ENCODE measurements at places on chromosomes 6 and 20.

DNA sequence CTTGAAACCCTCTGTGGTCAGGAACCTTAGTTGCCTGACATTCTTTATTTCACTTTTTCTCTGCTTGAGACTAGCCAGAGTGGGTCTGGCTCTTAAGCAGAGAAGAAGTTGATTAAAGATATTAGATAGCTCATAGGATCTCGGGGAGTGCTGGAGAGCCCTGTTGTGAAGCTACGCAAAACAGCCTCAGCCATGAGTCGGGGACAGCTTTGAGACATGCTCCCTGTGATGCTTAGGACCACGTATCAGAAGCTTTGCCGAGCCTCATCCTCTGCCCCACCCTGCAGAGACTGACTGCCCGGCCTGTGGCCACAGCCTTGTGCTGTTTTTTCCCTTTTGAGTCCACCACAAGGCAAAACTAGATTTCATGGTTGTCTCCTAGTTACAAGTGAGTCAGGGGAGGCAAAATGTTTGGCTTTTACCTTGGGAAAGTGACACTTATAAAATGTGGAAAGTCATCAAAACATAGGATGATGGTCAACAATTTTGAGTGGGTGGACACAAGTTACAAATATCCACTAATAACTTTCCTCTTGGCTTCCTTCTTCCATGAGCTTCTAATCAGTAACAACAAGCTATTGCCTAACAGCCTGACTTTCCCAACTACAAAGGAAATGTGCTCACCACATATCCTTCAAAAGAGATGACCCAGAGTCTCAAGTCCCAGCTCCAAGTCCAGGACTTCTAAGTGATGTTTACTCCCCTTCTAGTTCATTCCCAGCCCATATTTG is 108.4 kb downstream of the JAG1 start:
- no peak for DNase-seq

DNA sequence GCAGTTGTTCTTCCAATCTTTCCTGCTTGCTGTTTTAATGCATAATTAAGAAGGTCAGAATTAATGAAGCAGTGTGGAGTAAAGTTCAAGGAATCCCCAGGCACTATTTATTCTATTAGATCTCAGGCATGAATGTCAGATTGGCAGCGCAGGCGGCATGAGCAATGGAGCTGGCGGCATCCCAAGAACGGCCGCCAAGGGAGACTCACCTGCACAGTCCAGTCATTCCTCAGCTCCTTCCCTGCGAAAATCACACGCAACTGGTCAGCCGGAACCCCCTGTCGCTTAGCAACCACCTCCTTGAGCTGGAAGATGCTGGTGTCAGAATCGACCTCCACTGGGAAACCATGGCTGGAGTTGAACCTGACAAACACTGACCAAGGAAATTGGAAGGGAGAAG is 284.5 kb downstream of the PRKN start:
- no peak for DNase-seq

- no peak for DNase-seq
These were observed 1.4 kb downstream of the CDC5L start for GRCh38 chr6:44388887-44389286.

DNA sequence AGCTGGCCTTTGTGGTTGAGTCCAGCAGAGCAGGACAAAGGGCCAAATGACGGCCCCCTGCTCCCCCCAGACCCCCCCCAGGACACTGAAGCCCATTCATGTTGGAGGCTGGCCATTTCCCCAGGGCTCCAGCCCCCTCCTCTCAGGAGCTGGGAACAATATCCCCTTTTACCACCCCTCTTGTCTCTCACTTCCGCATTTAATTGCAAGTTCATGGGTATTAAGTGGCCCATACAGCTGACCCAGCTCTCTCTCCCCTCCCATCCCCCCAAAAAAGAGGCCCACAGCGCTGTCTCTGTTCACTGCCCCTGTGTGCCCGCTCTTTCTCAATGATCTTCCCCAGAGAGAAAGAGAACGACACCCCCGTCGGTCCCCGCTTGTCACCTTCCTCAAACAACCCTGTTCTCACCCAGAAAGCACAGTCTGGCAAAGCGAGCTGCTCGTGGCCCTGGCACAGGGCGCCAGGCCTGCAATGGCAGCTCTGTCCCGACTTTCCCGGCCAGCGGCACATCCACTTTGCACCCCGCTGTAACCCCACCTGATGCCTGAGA is 30.4 kb downstream of the PREX1 start:
- no peak for DNase-seq

DNA sequence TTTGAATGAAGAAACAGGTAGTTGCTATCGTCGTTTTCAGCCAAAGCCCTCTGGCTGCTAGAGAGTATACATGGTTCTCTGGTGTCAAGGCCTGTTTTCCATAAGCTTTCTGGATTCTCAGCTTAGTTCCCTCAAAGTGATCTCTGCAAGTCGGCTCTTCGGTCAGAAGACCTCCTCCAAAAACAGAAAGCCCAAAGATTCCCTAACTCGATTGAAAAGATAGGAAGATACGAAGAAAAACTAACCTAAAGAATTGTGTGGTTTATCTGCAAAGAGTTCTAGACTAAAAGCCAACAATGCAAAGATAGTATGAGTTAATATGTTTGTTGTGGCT is 545 bp upstream of the ASCC3 start:
- DNase-seq: no peak

DNA sequence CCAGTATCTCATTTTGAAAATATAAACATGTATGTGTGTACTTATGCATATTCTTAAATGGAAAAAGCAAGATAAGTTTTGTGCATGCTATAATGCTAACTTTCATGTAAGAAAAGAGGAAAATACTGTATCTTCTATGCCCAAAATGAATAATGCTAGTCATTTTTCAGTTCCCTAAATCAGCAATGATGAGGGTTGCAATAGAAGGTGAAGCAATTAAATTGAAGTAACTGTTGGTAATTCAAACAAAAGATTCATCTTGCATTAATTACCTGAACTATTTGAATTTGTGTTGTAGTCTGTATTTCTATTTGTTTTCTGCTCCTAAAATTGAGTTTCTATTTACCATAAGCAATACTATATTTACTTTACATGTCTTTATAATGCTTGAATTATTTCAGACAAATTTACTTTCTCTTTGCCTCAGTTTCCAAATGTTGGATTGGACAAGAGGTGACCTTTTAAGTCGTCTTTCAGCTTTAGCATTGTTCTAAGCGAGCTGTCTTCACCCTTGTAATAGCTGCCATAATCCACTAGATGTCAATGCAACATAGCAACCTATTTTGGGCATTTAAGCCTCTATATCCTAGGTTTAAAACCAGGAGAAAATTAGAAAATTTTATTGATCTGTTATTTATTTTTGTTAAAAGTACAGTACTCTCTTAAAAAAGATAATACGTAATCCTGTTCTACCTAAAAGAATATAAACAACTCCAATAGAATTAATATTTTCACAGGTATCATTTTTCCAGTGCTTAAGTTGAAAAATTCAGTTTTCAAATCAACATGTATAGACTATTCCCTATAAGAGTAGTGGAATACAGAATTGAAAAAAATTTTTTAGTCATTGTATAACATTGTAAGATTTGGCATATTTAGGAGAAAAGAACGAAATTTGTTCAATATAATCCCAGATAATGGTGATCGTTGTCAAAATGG is 52.3 kb upstream of the IFNGR1 start:
- no peak for DNase-seq

GRCh38 chr6:11386726-11387125 is 150.8 kb upstream of the TMEM170B start:
- no peak for DNase-seq

DNA sequence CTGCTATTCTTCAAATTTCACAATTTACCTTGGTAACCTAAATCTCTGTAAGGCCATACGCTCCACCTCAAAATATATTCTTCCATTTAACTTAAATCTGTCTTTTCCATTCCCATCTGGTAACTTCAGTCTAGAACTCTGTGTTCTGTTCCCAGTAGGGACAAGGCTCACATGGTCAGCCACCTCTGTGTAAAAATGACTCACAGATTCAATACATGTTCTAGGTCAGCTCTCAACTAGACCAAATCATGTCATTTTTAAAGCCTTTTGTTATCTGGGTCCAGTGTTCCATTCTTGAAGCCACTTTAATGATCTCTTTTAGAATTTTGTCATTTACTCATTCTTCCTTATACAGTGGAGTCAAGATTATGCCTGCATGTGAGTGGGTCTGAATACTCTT is 315.6 kb upstream of the CITED2 start:
- no peak for DNase-seq

DNA sequence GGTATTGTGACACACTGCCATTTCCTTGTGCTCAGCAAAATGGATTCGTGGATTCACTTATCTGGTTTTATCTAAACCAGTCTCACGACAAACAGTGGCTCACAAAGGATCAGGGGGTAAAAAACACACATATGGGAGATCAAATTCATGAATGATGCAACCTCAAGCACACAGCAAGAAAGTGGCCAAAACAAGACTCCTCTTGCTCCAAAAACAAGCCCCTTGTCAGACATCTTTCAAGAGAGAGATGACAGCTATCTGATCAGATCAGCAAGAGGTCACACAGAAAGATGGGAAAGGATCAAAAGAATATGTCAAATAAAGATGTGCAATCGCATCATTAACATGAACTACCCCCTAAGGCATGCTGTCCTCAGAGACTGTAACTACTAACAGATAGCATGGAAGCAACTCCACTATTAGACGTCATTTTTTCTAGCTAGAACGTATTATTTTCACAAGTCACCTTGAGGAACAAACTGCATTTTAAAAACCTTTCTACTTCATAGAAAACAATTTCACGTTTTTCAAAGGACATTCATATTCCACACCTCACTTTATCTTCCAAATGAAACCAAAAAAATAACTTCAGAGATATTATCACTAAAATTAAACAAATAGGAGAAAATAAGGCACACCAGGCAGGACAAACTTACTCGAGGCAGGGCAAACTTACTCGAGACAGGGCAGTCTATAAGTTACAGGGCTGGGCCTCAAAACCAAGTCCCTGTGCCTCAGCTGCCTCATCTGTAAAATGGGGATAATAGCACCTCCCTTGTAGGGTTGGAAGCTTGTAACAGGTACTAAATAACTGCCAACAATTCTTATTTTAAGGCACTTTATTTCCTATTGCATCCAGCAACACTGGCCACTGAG is 122.3 kb downstream of the PREX1 start:
- DNase-seq: no peak

DNA sequence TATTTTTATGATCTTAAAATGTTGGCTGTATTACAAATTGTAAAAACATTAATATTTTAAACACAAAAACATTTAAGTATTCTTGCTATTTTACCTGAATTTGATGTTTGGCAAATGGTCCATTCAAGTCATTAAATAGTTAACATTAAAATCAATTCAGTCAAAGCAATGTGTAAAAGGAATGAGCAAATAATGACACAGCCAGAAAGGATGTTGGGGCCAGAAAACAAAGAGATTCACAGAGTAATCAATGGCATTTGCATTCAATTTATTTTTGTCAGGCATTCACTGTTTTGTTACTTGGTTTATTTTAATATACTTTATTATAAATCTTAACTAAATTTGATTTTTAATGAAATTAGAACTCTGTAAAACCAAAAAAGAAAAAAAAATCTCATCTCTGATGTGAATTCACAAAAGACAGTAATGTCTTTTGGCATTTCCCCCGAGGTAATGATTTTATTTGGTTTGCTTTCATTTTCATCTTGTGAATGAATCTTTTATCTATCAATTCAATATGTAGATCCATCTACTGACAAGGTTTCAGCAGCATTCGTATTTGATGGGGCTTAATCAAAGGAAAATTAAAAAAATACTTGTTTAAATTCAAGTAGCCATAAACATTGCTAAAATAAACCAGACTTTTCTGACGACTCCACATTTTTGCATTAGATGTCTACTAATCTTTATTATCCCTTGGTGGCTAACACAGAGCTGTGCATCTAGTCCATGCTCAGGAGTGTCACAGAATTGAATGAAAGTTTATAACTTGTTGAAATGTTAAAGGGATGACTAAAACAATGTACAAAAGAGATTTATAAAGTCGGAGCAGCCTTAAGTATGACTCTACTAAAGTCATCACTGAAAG is 866.7 kb upstream of the GJE1 start:
- DNase-seq: no peak

DNA sequence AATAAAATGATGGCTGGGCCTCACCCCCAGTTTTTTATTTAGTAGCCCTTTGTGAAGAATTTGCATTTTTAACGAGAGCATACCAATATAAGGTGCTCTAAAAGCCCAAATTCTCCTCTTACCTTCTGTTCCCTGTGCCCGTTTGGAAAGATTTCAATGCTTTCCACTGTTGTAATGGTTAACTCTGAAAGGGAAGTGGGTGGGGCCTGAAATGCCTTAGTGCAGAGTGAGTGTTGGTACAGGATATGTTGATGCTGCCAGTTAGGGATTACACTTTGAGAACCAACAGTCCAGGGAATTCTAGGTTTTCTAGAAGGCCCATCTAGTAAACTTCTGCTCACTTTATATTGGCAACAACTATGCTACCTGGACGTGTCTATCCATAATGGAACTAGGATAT is 562.7 kb upstream of the NRSN1 start:
- no peak for DNase-seq

DNA sequence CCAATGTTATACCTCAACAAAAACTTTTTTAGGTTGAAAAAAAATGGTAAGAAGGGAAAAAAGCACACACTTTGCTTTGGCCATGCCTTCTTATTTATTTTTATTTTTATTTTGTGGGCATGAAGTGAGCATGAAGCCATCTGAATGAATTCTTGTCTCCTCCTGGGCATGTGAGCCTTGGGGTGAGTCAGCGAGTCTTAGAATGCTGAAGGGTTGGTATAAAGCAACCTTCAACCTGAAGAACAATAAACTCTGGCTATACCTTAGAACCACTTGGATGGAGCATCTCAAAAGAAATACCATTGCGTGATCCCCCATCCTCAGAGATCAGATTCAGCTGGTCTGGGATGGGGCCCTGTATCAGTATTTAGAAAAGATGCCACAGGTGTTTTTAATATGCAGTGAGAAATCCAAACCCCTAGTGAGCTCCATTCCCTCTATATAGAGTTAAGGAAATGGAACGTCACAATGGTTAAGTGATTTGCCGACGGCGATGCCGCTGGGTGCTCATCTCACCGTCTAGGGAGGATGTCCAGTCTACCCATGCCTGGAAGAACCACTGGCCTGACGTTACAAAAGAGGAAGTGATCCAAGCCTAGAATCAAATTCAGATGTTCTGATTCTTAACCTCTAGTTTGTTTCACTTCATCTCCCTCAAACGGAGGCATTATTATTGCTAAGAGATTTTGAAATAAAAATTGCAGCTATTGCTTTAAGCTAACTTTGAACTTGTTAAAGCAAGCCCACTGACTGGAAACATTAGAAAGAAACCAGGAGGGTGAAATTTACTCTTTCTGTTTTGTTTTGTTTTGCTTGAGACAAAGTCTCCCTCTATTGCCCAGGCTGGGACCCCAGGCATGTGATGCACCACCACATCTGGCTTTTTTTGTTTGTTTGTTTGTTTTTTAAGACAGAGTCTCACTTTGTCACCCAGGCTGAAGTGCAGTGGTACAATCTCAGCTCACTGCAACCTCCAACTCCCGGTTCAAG is 67.1 kb downstream of the EDN1 start:
- DNase-seq: no peak

All from activated T-helper 9 cell treated with anti-CD3 and anti-CD28 coated beads, Interleukin-2, amount 50 U/mL, for 16 hours (primary cell).